Common myeloid progenitor, CD34-positive (primary cell): ENCODE measurements at places on chromosomes 4 and X.
A peak's percentile ranks its signal among the peaks of the same experiment; 100 is the strongest.

GRCh38 chrX:154827194-154828015 is 7.1 kb downstream of the SMIM9 start:
- no peak for DNase-seq

DNA sequence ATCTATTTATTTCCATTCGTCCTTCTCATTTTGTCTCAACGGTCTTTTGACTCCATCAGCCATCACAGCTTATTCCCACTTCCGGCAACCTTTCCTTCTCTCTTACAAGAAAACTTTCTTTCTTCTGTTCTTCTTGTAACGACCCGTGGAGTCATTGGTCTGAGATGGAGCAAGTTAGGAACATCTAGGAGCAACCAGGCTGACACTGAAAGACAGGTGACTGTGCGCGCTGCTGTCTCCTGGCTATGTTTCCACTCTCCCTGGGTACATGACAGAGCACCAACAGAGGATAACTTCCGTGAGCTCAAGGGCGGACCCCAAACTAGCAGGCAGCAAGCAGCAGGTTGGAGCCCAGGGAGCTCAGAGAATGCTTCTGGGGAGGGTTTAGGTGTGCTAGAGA is 2.5 kb downstream of the FGF5 start:
- no peak for DNase-seq

GRCh38 chr4:12724510-12724909 is 759.6 kb downstream of the RAB28 start:
- DNase-seq: peak; percentile 31

GRCh38 chr4:14837860-14838259 is 164.4 kb upstream of the CPEB2 start:
- peak; percentile 40 for DNase-seq

- no peak for DNase-seq
These were observed 22.4 kb upstream of the TSPAN5 start for GRCh38 chr4:98680806-98681205.

DNA sequence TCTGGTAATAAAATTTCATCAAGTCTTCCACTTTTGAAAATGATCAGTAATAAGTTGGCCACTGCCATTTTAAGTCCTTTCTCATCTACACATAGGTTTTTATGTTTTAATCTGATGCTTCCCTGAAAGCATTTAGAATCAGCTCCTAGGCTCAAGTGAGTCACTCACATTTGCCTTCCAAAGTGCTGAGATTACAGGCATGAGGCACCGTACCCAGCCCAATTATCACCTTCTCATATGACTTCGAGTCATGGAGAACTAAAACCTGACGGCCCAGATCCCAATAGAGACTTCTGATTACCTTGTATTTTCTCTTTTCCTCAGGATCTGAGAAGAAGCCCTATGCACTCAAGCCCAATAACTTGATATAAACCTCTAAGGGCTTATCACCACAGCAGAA is 140.8 kb downstream of the OPHN1 start:
- DNase-seq: no peak

DNA sequence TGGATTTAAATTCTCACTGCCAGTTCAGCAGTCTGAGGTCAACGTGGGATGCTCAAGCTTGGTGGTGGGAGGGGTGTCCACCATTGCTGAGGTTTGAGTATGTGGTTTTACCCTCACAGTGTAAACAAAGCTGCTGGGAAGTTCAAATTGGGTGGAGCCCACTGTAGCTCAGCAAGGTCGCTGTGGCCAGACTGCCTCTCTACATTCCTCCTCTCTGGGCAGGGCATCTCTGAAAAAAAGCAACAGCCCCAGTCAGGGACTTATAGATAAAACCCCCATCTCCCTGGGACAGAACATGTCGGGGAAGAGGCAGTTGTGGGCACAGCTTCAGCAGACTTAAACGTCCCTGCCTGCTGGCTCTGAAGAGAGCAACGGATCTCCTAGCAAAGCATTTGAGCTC is 14.9 kb upstream of the RRAGB start:
- no peak for DNase-seq

DNA sequence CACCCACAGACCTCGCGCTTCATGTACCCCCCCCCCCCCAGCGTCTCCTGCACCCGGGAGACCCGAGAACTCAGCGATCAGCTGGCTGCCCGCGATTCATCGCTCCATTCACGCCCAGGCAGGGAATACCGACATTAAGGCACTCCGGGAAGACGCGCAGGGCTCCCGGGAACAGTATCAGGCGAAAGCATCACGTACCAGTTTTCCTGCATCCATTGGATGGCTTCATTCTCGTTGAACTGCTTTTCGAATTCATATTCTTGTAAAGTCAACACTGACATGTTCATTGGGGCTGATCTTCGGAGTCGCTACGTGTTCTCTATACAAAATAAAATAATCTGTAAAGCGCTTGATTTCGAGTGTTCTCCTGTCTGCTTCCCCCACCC is 373 bp downstream of the ELOVL6 start:
- peak; percentile 8 for DNase-seq

- DNase-seq: peak; percentile 80
These were observed at the start of gene PCDH7 for GRCh38 chr4:30720021-30720660. TSS of gene PCDH7 (plus strand) at chr4:30720369. CDS start at chr4:30721423, 1,054 bp downstream.

DNA sequence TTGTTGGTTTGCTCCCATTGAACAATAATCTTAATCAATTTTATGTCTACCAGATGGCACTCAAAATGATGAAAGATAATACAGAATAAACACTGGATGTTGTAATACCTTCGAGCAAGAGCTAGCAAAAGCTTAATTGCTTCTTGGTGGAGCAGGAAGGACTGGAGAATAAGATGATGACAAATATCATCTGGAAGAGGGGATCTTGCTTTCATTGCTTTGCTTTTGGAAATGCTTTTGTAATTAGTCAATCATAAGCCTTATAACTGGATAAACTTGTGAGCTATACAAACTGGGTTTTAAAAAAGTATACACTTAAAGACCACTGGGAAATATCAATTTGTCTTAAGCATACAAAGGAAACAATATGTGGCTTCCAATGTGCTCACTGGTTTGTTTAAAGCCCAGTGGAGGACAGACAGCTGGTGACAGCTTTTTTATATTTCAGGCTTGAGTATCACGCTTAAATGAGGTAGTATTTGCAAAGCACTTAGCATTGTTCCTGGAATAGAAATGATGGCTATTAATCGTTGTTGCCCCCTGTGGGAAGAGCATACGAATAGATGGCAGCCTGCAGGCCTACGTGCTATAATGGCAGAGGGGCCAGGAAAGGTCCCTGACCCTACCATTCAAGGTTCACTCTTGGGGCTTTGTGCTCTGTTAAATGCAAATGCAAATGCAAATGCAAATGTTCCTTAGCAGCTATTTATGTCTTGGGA is 61.2 kb downstream of the TMEM150C start:
- no peak for DNase-seq

- DNase-seq: peak; percentile 79
These were observed 26.7 kb downstream of the HTT-AS start for GRCh38 chr4:3047464-3048286.

DNA sequence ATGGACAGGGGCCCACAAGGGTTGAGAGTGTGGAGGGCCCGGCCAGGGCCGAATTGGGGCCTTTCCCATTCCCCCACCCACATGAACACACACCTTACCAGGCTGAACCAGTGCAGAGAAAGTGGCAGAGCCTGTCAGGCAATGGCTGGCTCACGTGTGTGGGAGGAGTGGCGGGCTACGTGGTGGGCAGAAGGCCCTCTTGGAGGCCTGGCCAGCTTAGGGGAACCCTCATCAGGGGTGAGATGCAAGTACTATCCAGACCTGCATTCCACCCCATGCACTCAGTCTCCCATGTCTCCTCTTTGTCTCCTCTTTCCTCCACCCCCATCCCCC is 965 bp downstream of the TCEAL4 start:
- DNase-seq: peak; percentile 9

- DNase-seq: peak; percentile 79
These were observed 75.0 kb downstream of the PTTG2 start for GRCh38 chr4:38034986-38035882.

DNA sequence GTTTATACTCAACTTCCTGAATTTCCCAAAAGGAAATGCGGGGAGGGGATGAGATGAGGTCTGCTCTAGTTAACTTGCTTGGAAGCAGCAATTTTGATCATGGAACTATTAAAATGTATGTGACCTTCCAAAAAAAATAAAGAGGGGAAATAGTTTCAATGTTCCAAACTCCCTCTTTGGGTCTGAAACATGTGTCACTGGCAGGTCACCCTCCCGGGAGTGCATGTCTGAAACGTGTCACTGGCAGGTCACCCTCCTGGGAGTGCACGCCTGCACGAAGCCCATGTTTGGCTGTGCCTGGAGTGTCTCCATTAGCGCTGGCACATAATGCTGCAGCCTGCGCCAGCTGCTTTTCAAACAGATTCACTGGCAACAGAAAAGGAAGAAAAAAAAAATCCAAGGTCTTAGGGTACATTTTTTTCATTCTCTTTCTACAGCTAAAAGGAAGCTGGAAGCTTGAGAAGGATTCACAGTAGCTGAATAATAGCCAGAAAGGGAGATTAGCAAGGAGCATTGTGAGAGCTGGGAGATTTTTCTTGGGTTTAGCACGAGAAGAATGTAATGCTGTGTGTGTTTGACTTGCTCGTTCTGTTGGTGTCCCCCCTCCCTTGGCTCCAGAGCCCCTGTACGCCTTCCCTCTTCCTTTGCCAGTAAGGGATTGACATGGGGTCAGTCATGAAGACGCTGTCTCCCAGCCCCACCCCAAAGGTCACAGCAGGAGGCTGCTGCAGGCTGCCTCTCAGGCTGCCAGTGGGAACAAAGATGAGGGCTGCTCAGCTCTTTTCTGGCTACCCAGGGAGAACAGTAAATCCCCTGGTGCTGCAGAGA is 39.2 kb upstream of the TLR3 start:
- no peak for DNase-seq

- no peak for DNase-seq
These were observed 150.7 kb downstream of the DHX15 start for GRCh38 chr4:24433515-24434214.

GRCh38 chr4:101155368-101155767 is 192.0 kb downstream of the PPP3CA start:
- no peak for DNase-seq

GRCh38 chrX:17039826-17040225 is 93.4 kb downstream of the REPS2 start:
- DNase-seq: no peak

GRCh38 chr4:37568489-37568888 is 117.7 kb downstream of the RELL1 start:
- DNase-seq: peak; percentile 18

DNA sequence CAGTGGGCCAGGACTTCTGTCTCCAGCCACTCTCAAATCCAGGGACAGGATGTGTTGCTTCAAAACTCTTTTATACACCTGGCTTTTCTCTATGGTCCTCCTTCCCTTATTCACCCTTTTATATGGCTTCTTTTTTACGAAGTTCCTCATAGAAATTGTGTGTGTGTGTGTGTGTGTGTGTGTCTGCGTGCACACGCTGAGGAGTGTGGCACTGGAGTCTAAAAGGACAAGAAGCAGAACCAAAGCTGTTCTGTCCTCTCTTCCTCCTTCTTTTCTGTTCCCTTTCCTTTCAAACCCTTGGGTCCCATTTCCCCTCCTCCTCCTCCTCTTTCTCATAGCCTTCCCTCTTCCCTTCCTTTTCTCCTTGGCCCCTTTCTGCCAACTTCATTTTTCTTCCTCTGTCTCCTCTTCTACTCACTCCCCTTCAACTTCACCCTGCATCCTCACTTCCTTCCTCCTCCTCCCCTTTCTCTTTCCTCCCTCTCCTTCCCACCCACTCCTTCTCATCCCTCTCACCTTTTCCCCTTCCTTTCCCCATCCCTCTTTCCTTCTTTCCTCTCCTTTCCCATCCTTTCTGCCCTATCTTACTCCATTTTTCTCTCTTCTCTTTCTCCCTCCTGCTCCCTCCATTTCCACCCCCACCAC is 360.5 kb downstream of the MID1IP1 start:
- no peak for DNase-seq

- no peak for DNase-seq
These were observed 30.9 kb upstream of the GLRA3 start for GRCh38 chr4:174859904-174860303.

- DNase-seq: no peak
These were observed 86.5 kb downstream of the WWC2 start for GRCh38 chr4:183185559-183185958.

GRCh38 chrX:53044995-53045394 is 3.6 kb upstream of the GPR173 start:
- DNase-seq: no peak

DNA sequence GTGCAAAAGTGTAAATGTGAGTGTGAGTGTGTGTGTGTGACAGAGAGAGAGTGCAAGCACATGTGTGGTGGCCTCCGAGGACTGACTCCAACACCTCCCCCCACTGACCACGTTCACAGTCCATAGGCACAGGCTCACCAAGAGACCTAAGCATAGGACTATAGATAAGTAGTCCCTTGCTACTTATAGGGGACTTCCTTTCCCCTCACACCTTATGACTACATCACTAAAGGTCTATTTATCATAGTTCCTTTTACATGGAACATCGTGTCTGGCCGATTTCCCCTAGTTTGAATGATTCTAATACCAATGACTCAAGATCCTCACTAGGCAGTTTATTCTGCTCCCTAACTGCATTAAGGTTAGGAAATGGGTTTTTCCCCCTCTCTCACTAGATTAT is 17.8 kb downstream of the FRMPD3 start:
- no peak for DNase-seq

- no peak for DNase-seq
These were observed 1293.6 kb upstream of the TENM3 start for GRCh38 chr4:180949424-180950213.

GRCh38 chr4:188534917-188535316 is 395.7 kb downstream of the TRIML1 start:
- DNase-seq: no peak

- DNase-seq: no peak
These were observed 60.7 kb upstream of the FAM9A start for GRCh38 chrX:8861908-8862307.

DNA sequence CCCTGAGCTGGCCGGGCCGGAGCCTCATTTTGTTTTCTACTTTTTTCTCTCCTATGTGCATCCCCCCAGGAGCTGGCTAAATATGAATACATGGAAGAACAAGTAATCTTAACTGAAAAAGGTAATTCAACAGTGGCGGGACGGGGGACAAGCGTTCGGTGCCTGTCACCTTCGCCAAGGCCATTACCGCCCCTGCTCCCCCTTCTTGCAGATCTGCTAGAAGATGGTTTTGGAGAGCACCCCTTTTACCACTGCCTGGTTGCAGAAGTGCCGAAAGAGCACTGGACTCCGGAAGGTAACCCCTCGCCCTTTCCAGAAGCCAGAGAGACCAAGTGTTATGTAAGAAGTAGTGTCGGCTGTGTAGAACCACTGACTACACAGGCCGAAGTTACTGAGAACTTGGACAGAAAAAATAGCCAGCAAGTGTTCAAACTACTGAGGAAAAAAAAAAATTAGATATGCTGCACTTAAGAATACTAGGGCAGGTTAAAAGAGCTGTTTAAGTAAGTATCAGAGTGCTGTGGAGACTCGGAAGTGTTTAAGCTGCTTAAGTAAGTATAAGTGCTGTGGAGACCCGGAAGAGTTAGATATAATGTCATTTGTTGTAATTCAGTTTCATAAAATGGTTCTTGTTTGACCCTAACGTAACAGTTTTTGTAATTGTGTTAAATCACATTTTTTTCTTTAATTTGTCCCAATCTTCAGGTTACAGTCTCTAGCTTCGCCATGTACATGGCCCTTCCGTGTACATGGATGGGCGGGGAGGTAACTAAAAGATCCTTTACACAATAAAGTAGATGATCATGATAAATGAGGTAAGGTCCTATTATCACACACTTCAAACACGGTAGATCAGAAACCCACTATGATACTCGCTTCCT is 856 bp downstream of the SAT1 start:
- DNase-seq: no peak
